ENCODE measurements at places on chromosomes 6 and 20.

- DNase-seq = no peak
Measured at GRCh38 chr6:147586044-147586443, 77.6 kb downstream of the SAMD5 start.

- DNase-seq = peak; percentile 73
Measured at GRCh38 chr20:24948939-24949679, at the start of gene CST7. TSS of gene CST7 (plus strand) at chr20:24949269. CDS start at chr20:24949506, 237 bp downstream.

GRCh38 chr6:104527761-104528415 lies 331.8 kb downstream of the HACE1 start:
- DNase-seq = no peak

DNA sequence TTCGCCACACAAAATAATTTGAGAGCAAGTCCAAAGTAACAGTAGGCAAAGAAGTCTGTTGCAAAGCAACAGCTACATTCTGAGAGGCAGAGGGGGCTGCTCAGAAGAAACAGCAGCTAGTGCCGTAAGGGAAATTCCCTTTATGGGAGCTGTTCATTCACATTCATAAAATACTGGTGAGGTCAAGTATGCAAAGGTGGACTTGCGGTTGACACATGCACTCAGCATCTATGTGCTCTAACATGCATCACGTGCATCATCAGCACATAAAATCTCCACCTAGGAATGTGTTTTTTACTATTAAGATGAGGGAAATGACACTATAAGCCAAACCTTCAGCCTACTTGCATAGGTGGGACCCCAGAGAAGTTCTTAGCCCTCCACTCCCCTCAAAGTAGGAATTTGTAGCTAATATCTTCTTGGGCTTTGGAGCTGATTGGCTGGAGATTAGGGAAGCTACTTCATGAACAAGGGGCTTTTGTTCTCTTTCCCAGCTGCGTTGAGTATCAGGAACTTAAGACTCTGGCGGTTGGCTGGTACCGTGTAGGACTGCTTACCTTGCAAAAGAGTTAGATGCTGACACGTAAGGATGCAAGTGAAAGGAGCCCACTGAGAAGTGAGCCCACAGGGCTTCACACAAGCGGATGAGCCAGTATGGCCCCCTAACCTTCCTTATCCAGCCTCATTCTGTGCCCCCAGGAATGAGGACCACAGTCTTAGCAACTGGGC lies 12.4 kb downstream of the CST3 start:
- no peak for DNase-seq

GRCh38 chr6:11217360-11218101 lies 14.9 kb downstream of the NEDD9 start:
- no peak for DNase-seq

DNA sequence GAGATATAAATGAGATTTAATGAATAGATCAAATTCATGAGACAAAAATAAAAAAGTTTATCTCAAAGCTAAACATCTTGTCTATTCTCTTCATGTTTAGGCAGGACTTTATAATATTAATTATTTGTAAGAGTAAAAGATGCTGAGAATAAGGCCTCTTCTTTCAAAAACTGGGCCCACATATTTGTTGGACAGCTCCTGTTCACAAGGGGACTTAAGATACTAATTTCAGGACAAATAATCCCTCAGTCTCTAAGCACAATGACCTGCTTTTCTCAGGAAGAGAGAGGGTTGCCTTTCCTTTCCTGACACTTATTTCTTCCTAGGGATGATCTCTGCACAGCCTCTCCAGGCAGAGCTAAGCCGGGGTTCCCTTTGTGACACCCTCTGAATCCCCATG lies 43.3 kb downstream of the NOX3 start:
- no peak for DNase-seq

All from CD4-positive, alpha-beta T cell treated with Interleukin-17A for 4 hours (primary cell).